ENCODE measurements at places on chromosomes 2 and 18. TPM values are rescaled to one million over a fixed set of nuclear protein-coding genes. Genes with fewer than 3 reads are reported as not detected.

- H3K27me3 ChIP-seq, result no peaks in the 10 kb centered on the region
- H3K27ac ChIP-seq, result no peak overlapping the region
- no peaks in the 10 kb centered on the region for H3K4me1 ChIP-seq
- no peak for DNase-seq
- no peak overlapping the region for H3K4me3 ChIP-seq
- no peaks in the 10 kb centered on the region for H3K36me3 ChIP-seq
Measured at GRCh38 chr2:223221139-223221835, 169.3 kb downstream of the KCNE4 start.

DNA sequence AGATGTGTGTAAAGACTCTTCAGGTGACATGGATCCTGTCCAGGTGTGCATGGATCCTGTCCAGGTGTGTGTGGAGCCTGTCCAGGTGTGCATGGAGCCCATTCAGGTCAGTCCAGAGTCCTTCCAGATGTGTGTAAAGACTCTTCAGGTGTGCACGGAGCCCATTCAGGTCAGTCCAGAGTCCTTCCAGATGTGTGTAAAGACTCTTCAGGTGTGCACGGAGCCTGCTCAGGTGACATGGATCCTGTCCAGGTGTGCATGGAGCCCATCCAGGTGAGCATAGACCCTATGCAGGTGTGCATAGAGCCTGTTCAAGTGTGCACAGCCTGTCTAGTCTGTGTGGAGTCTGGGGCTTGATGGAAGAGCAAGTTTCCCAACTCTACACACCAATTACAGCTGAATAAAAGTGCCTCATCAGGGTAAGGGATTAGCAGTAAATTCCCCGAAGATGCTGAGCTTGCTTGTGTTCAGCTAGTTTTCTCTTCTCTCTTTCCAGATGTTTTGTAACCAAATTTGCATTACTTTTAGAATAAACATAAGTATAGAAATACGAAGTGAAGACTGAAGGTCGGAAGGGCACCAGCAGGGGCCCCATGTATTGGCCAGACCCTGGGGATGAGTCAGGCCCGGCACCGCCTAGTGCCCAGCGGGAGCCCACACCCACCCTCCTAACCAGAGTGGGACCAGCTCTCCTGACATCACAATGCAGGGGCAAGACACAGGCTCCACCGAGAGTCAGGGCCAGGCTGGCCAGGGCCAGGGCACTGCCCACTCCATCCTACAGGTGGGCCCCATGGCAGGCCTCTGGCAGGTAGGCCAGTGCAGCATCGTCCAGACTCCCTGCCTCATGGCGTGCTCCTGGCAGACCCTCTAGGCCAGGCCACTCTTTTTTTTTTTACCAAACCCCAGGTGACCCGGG lies 38.6 kb upstream of the GPC1 start:
- DNase-seq, result no peak
- H3K4me3 ChIP-seq, result no peak overlapping the region
- no peak overlapping the region for H3K27ac ChIP-seq
- H3K36me3 ChIP-seq, result no peaks in the 10 kb centered on the region
- H3K4me1 ChIP-seq, result no peaks in the 10 kb centered on the region

GRCh38 chr2:182115258-182115657 lies 129.6 kb downstream of the PPP1R1C start:
- H3K27ac ChIP-seq, result no peak overlapping the region
- H3K4me1 ChIP-seq, result no peaks in the 10 kb centered on the region
- no peak for DNase-seq
- no peaks in the 10 kb centered on the region for H3K36me3 ChIP-seq
- H3K27me3 ChIP-seq, result no peaks in the 10 kb centered on the region

DNA sequence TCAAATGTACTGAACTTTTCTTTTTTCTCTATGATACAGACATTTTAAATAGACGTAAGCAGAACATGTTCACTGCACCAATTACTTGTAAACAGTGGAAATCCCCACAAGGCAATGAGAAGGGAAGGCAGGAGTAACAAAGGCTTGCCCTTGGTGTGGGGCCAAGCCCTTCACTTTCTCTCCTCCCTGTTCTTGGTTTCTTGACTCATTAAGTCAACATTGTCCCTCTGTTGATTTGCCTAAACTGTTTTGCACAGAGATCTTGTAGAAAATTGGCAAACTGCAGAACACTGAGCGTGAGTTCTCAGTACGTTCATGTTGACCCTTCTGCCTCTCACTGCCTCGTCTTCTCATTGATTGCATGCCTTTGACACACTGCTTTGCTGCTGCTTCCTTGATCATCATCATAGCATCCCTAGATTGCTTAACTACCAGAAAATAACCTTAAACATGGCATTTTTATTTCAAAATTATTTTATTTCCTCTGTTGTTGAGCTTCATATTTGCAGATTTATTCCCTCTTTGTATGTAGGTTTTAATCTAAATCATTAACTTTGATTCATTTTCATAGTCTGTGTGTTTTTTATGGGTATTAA lies 257.7 kb downstream of the PTGR3 start:
- H3K4me1 ChIP-seq, result peaks cover 26% of the 10 kb centered on the region
- no peaks in the 10 kb centered on the region for H3K27me3 ChIP-seq
- no peak overlapping the region for H3K27ac ChIP-seq
- DNase-seq, result no peak
- no peaks in the 10 kb centered on the region for H3K36me3 ChIP-seq

- H3K27me3 ChIP-seq, result no peaks in the 10 kb centered on the region
- no peaks in the 10 kb centered on the region for H3K36me3 ChIP-seq
- no peak for DNase-seq
- no peak overlapping the region for H3K27ac ChIP-seq
Measured at GRCh38 chr2:206993964-206994363, 54.6 kb downstream of the CPO start.

GRCh38 chr2:105052773-105053172 lies 14.9 kb downstream of the MRPS9 start:
- H3K27me3 ChIP-seq, result no peaks in the 10 kb centered on the region
- DNase-seq, result no peak
- H3K36me3 ChIP-seq, result peaks cover 8% of the 10 kb centered on the region
- no peak overlapping the region for H3K4me3 ChIP-seq
- no peaks in the 10 kb centered on the region for H3K4me1 ChIP-seq

The CCL20 gene
- not detected for total RNA-seq

DNA sequence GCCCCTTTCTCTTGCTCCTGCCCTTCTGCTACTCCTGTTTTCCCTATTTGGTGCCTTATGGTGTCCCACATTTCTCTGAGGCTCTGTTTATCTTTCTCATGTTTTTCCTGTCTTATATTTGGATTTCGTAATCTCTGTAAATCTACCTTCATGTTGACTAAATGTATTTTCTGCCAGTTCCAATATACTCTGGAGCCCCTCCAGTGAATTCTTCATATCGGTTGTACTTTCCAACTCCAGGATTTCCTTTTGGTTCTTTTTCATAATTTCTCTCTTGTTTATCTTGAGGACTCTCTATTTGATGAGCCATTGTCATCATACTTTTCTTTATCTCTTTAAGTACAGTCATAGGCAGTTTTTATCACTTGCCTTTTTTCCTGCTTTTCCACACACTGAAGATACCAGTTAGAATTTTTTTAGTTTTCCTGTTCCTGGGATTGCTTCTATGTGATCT lies 19.1 kb downstream of the SCLY start:
- H3K27me3 ChIP-seq, result no peaks in the 10 kb centered on the region
- DNase-seq, result no peak
- H3K4me1 ChIP-seq, result no peaks in the 10 kb centered on the region
- peaks cover 46% of the 10 kb centered on the region for H3K36me3 ChIP-seq

The CDK5R2 gene
- 0.52 TPM for total RNA-seq

The CIAO1 gene
- 76.4 TPM for total RNA-seq

DNA sequence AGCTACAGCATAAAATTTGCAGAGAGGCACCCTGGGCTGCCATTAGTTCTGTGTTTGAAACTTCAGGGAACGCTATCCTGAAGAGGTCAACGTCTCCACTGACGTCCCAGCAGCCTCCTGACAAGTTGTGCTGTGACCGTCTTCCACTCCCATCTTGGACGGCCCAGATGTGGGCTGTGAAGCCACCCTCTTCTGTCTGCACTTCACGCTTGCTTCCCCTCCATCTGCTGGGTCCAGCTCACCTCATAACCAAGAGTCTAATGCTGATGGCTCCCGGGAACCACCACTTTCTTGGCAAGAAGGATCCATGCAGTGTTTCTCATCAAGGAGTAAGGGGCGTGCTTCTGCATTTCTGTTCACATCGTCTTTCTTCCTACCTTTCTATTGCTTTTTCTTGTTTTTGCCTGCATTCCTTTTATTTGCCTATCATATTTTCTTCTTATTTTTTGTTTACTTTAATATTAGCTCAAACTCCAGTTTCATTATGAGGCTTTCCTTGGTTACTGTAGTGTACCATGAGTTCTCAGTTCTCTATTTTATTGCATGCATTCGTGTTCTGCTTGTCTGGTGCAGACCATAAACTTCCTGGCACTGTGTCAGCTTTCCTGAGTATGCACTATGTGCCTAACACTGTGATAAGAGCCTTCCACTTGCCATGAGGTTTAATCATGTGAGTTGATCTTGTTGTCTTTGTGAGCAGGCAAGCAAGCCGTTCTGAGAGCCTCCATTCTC lies 631.8 kb upstream of the RAB6C start:
- H3K27ac ChIP-seq, result no peak overlapping the region
- no peaks in the 10 kb centered on the region for H3K27me3 ChIP-seq
- no peak overlapping the region for H3K4me3 ChIP-seq
- DNase-seq, result no peak
- H3K4me1 ChIP-seq, result no peaks in the 10 kb centered on the region

- H3K27me3 ChIP-seq, result peaks cover 9% of the 10 kb centered on the region
- no peak overlapping the region for H3K27ac ChIP-seq
- H3K36me3 ChIP-seq, result no peaks in the 10 kb centered on the region
- no peaks in the 10 kb centered on the region for H3K4me1 ChIP-seq
- no peak overlapping the region for H3K4me3 ChIP-seq
- no peak for DNase-seq
Measured at GRCh38 chr2:118634876-118635275, 212.6 kb downstream of the EN1 start.

DNA sequence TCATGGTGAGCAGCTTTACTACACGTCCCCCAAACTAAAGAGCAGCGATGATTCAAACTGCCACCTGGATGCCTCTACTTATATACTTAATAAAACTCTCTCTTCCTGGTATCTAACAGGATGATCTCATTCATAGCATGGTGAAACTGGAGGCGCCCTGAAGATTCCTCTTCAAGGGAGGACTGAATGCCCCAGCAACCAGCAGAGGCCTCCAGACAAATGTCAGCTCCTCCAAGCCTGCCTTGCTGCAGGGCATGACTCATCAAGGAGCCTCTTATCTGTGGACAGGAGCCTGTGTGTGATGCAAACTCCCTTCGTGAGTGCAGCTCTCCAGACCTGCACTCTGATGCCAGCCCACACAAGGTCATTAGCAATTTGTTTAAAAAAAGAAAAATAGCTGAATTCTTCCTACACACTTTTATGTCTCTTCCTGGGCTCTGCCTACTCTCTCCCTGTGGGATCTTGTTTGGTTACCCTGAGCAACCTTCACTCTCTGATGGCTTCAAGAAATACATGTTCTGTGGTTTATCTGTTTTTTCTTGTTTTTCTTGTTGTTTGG lies 30.2 kb downstream of the LONRF2 start:
- peaks cover 5% of the 10 kb centered on the region for H3K4me1 ChIP-seq
- DNase-seq, result no peak
- no peaks in the 10 kb centered on the region for H3K27me3 ChIP-seq
- peak overlapping the region; percentile 63 for H3K27ac ChIP-seq
- H3K4me3 ChIP-seq, result no peak overlapping the region

The SOCS6 gene
- 19.1 TPM for total RNA-seq

The MFSD6 gene
- 163 TPM for total RNA-seq

DNA sequence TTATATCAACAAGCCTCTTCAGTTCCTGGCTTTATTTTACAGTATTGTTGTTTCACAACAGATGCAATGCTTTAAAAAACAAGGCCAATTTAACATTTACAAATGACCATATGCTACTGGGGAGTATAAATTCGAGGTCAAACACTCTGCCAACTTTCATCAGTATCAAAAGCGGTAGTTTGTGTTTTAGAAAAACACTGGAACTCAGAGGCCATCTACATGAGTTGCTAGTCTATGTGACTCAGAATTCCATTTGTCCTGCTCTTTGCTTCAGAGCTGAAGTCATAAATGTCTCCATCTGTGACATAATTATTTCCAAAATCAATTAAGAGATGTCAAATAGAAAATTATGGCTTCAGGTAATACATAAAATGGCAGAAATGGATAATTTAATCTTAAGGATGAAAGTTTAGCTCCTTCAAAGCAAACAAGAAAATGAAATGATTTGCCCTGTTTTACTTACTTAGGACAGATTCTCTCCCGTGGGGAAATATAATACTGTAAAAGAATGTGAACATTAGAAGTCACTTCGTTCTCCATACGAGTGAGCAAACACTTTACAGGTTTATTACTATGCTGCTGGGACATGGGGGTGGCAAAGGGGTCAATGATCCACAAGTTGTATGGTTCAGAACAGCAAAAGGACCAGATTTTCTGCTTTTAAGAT lies 3.7 kb downstream of the MEX3C start:
- no peaks in the 10 kb centered on the region for H3K36me3 ChIP-seq
- peak overlapping the region; percentile 97 for H3K27ac ChIP-seq
- no peaks in the 10 kb centered on the region for H3K27me3 ChIP-seq
- no peak overlapping the region for H3K4me3 ChIP-seq
- peaks cover 68% of the 10 kb centered on the region for H3K4me1 ChIP-seq

The CHRND gene
- not detected for total RNA-seq

DNA sequence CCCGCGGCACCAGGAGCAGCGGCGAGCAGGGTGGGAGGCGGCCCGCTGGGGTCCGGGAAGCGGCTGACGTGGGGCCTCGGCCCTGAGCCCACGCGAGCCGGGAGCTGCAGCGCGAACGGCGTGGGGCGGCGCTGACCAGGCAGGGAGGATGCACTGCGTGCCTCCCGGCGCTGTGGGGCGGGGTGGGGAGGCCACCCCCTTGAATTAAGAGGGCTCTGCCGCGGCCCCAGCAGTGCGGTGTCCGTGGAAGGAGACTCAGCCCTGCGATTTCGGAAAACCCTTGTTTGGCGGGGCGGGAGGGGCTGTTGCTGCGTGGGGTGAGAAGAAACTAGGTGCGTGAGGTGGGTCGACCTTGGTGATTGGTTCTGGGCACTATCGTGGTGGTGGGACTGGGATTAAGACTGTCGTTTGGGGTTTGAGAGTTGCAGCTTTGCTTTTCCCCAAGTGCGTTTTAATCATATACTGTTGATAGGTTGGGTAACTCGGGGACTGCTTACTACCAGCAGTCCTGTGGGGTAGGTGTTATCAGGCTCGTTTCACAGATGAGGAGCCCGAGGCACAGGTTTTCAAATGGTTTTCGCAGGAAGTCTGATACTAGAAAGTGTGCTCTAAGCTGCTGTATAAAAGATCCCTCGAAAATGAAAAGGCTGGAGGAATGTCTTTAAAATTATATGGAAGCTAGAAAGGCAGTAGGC lies 722 bp downstream of the ACSL3 start:
- peak overlapping the region; percentile 98 for H3K27ac ChIP-seq
- peak overlapping the region; percentile 98 for H3K4me3 ChIP-seq
- H3K36me3 ChIP-seq, result no peaks in the 10 kb centered on the region
- H3K4me1 ChIP-seq, result peaks cover 60% of the 10 kb centered on the region
- DNase-seq, result no peak

All from esophagus muscularis mucosa (tissue), 4 donors.